ENCODE measurements at places on chromosomes 3 and 15. TPM values are rescaled to one million over a fixed set of nuclear protein-coding genes. Genes with fewer than 3 reads are reported as not detected.

BTLA gene
- total RNA-seq = 16.2 TPM

ATP8B4 gene
- total RNA-seq = 98.3 TPM

TM6SF1 gene
- total RNA-seq = 22.4 TPM

CNTN6 gene
- not detected for total RNA-seq

SPTBN5 gene
- total RNA-seq = 0.91 TPM
